NCI-H1930 (cell line): ENCODE measurements at places on chromosomes 2 and 18.

DNA sequence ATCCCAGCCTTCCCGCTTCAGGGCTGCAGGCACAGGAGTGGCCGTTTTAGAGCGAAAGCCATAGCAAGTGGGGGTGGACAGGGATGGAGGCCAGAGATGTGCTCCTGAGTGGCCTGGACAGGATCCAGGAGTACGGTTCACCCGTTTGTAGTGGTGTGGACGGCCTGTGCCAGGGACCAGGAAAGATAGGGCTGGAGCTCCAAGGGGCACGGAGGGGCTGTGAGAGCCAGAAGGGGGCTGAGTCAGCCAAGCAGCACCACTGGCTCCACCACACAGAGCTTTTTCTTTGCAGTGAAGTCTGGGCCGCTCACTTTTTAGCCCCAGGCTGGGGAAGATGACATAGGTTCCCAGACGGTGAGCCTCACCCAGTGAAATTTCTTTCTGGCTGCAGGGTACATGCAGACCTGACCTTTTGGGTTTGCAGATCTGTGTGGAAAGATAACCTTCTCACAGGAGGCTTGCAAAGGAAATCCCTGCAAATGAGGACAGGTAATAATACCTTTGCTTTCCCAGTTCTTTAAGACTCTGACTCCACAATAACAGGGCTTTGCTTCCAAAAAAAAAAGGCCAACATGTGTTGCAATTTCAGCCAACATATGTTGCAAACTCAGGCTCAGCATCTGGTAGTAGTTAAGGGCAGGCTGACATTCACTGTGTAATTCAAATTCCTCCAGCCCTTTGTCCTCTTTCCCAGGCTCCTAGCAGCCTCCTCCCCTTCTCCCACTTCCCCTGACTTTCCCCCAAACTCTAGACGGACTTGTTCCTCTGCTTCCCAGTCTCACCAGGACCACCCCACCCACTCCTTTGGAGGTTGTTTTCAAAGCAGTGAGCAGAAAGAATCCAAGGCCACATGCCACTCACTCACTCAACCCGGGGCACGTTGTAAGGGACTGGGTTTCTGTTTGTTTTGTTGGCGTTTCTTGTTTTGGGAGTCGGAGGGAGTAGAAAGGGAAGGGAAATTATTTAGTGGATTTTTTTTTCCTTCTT, 20.3 kb upstream of the LAPTM4A start:
- no peak for DNase-seq

GRCh38 chr2:146817613-146818012, 1027.2 kb upstream of the ACVR2A start:
- DNase-seq, result no peak

DNA sequence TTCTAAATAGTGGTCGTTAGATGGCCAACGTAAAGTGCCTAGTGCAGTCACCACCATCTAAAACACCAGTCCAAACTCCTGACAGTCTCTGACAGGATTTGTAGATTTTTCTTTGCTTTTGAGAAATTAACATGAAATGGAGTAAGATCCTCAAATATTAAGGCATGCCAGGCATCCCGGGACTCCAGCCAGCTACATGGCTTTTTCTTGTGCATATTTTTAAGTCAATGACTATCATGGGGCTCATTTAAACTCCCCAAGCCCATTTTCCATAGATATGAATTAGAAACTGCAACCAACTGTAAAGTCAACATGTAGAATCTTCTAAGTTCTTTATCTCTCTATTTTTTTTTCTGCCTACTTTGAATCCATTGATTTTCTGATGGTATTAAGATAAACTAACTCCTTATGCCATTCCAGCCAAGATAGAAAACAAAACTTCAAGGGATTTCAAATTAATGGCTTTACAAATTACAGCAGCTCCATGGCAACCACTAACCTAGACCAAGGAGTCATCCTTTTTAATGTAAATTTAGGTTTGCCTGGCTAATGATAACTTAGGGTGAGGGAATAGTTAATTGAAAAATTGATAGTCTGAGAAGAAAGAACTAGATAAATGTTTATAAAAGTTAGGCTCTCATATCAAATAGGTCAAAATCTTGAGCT, 764.1 kb upstream of the NXPH2 start:
- DNase-seq, result no peak

- no peak for DNase-seq
These were observed 233.4 kb upstream of the GALNT5 start for GRCh38 chr2:157024129-157024528.

DNA sequence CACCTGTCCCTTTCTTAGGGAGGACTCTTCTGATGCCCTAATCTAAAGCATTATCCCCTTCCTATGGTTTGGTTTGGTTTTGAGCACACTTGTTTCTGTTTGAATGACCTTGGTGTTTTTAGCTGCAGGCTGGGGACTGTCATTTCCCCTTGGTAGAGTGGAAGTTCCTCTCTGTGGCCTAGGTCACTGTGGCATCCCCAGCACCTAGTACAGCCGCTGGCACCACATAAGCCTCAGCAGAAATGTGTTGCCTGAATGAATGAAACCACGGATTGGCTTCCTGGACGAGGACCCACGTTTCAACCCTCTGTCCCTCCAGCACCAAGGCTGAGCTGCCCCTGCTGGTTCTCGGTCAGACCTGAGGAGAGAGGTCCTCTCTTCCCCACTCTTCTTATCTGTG, 159.9 kb downstream of the CTIF start:
- no peak for DNase-seq

- no peak for DNase-seq
These were observed 24.3 kb downstream of the SMYD1 start for GRCh38 chr2:88091943-88092342.

- DNase-seq, result no peak
These were observed 124.9 kb downstream of the ARHGAP15 start for GRCh38 chr2:143254110-143254509.

GRCh38 chr2:148167855-148168254, 147.0 kb downstream of the MBD5 start:
- DNase-seq, result no peak
